ENCODE measurements at places on chromosomes 12 and 14.
A peak's percentile ranks its signal among the peaks of the same experiment; 100 is the strongest.

DNA sequence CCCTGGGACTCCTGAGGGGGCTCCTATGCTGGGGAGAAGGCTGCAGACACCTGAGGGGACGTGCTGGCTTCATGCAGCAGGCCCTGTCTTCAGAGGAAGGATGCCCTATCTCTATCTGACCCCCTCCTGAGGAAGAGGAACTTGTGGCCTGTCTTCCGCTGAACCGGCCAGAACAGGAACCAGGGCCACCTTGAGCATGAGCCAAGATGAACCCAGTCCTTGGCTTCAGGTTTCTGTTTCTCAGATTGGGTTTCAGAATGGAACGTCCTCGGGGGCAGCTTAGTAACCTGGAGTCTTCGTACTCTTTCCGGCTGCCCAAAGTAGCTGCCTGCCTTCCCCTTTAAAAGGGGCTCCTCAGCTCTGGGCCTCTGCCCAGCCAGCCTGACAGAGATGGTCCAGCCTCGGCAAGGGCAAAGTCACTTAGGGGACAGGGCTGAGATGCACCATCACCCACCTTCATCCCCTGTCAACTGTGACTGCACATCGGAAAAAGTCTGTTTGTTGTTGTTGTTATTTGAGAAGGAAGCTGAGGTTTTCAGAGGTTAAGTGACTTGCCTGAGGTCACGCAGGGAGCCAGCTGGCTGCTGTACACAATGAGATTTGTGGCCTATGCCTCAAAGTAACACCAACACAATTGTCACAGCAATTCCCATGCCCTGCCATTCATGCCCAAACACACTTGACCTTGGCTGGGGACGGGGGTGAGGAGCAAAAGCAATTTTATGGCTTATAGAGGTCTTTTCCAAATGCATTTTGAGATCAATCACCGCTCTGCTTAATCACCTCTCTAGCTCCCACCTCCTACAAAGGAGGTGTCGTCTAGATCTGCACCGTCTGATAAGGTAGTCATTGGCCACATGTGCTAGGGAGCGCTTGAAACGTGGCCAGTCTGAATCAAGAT lies 13.4 kb downstream of the ASB2 start:
- no peak for DNase-seq

- peak; percentile 6 for DNase-seq
These were observed 57.2 kb upstream of the AEBP2 start for GRCh38 chr12:19382111-19382526.

DNA sequence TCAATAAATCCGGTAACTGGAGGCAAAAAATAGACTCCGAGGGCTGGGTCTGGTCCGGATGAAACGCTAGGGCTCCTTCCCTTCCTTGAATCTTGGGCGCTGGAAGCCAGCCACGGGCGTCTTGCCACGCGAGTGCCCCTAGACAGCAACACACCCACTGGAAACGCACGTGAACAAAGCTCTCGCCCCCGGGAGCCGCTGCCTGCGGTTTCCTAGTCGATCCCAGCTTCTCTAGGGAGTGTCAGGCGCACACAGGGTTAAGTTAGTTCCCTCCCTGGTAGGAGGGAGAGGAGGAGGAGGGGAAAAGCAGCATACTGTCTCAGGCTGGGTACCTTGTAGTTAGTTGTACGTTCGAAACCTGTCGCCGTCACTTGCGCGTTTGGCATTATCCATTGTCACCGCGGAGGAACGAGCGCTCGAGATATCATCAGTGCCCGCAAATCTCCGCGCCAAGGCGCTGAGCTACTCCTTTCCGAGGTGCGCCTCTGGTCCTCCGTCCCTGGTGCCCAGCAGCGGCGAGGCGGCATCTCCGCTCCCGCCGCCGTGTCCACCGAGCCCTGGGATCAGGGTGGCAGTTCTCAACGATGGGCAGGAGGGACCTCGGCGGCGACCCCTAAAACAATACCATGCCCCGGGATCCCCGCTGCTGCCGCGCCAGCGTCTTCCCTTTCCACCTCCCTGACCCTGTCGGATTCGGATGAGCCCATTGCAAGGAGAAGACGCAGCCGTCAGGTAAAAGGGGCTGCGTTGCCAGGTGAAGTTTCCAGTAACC lies at the start of gene FLRT2:
Gene FLRT2 (plus strand): TSS at position 342 of the 772 bp plus-strand sequence. CDS start 91,371 bp downstream, outside the sequence.
- DNase-seq: no peak

DNA sequence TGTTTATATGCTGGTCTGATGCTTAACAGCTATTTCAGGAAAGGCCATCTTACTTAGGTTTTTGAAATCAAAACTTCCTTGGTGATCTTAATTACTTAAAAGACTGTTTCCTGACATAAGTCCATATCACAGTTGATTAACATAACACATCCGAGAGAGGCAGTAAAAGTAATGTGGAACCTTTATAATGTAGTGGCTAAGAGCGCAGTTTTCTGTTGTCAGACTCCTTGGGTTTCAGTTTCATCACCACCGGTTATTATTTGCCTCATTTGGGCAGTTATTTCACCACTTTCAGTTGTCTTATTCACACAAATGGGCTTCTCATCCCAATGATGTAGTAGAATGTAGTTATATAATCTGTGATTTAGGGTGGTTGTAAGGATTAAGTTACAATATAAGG lies 30.9 kb downstream of the TBC1D15 start:
- no peak for DNase-seq

DNA sequence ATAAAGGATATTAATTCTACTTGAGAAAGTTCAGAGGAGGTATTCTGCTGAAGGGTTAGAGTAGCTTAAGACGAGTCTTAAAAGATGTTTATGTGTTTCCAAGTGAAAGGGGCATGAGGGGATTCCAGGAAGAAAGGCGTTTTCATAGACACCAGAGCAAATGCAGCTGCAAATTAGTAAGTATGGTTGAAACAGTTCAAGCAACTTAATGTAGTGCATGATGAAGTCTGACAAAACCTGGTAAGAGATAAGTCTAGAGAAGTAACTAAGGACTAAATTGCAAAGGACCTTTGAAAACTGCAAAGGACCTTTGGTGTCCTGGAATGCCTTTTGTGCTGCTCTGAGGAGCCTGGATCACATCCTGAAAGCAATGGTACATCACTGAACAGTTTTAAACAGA lies 11.5 kb downstream of the LUM start:
- no peak for DNase-seq

- DNase-seq: no peak
These were observed 369.6 kb downstream of the DPF3 start for GRCh38 chr14:72524295-72524629.

GRCh38 chr14:69611172-69612013 lies at the start of gene SUSD6:
SUSD6 (plus strand) TSS chr14:69611596; CDS start chr14:69658593, 46,997 bp downstream.
- peak; percentile 78 for DNase-seq

DNA sequence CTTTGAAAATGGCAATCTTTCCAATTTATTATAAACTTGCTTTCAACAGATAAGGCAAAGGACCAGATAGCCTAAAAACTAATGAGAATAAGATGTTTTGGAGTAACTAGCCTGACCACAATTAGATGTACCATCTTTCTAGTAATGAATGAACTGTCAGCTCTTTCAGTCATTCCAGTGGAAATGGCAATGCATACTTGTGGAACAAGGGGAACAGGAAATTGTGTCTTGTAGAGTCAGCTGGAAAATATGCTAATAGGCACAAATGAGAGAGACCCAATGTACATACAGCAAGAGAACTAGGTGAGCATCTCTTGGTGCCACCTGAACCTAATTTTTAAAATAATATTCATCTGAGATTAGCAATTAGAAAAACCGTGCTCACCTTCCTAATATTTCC lies 76.1 kb upstream of the GPHB5 start:
- DNase-seq: no peak

DNA sequence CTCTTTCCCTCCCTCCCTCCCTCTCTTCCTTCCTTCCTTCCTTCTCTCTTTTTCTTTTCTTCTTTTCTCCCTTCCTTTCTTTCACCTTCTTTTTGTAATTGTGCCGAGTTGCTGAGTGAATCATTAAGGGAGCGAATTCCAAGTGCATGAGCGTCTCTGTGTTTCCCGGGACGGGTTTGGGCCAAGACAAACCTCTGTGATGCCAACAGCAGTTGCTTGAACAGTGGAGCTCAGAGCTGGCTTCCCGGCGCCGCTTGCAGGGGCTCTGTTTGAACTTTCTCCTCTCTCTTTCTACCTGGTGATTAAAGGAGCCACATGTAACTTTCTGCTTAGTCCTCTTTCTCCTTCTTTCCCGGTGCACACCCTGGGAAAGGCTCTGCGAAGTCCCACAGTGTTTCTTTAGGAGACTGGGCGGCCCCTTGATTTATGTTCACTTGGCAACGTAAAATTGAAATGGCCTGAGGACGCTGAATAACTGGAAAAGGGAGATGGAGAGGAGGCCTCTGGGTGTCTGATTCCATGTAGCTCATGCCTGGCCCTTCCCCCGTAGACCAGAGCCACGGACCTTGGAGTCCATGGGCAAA lies 33.7 kb upstream of the MAP1LC3B2 start:
- no peak for DNase-seq

DNA sequence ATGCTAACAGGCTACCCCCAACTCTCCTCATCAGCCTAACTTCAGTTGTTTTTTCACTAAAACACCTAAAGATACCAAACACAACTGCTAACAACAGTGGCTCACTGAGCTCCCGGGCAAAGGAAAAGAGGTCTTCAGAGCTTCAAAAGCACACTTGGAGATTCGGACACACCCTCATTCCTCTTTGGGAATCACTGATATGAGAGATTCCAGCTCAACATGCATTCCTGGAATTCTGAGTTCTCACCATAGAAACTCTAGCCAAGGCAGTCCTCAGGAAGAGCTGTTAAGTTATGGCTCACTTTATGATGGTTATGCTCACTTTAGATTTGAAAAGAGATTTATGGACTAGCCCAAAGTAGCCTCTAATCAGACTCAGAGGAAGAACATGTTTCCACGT lies 40.1 kb downstream of the STXBP6 start:
- no peak for DNase-seq

GRCh38 chr12:84802161-84802560 lies 110.4 kb downstream of the SLC6A15 start:
- no peak for DNase-seq

GRCh38 chr12:13536219-13536910 lies 339.8 kb downstream of the EMP1 start:
- DNase-seq: no peak

- DNase-seq: no peak
These were observed 58.0 kb upstream of the PSMA6 start for GRCh38 chr14:35234012-35234805.

DNA sequence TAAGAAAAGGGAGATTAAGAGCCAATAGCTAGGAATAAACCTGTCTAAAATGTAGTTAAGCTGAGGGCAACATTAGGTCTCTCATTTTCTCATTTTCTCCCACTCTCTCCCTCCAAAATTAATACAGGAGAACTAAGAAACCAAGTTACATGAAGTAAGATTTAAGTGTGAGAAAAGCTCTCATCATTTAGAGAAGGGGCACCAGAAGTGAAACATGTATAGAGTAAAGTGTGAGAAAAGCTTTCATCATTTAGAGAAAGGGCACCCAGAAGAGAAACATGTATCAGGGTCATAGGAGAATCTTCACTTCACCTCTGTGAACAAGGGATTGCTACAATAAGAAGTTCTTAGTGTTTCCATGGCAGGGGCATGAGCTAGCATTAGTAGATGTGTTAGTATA lies 132.4 kb upstream of the CNTN1 start:
- DNase-seq: no peak

DNA sequence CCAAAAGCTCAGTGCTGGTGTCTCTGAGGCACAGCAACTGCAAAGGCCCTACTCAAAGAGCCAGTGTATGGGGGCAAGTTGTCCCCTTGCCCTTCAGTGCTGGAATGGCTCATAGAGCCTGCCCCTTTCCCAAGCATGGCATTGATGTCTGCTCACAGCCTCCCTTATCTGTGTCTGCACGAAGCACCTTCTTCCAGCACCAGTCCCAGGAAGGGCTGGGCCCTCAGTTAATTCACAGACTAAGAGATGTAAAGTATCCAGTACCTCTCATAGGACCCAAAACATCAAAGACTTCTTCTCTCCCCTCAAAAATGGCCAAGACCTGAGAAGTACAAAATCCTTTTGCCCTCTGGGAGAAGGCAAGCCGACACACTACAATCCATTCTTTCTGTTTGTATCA lies 1.6 kb upstream of the CMAS start:
- DNase-seq: no peak

DNA sequence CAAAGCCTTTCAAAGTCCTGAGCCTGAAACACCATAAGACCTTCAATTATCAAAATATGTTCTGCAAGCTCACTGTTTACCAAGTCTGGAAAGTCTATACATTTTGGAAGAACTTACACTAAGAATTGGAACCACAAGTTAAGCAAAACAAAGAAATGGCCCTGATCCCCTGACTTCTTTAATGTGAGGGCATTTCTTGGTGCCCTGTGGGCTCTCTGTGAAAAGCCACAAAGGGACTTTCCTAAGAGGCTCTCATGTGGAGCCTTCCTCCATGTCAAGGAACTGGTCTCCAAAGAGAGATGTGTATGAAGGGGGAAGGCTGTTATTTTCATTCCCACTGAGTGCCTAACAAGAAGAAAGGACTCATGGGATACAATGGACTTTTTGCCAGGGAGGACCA lies 13.5 kb upstream of the MYH6 start:
- no peak for DNase-seq

DNA sequence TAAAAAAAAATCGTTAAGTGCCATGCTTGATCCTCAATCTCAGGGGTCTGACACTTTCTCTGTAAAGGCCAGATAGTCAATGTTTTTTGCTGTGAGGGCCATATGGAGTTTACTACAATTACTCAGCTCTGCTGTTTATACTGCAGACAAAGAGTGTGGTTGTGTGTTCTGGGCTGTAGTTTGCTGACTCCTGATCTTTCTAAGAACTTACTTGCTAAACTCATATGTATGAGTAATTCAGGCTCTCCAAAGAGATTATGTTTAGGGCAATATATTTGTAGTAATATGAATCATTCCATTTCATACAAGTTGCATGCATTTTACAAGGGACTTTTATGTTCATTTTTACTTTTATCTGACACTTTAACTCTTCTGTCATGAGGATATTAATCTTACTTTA lies 188.2 kb downstream of the TMTC2 start:
- DNase-seq: no peak

- no peak for DNase-seq
These were observed 1293.6 kb downstream of the AACS start for GRCh38 chr12:126358806-126359205.

DNA sequence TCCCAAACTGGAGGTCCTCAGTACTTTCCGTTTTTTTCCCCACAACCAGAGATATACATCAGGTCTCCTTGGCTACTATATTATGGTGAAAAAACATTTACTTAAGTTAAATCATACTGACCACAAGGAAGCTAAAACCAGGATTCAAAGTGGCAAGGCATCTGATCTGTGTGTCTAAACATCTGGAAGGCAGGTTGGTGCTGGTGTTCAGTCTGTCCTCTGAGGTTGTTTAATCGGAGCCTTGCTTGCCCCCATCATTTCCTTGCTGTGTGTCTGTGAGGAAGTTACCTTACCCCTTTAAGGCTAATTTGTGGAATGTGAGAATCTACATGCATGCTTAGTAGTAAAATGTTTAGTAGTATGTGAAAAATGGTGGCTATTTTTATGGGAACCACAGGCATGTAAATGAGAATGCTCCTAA lies 75.6 kb downstream of the GALNT4 start:
- DNase-seq: no peak

DNA sequence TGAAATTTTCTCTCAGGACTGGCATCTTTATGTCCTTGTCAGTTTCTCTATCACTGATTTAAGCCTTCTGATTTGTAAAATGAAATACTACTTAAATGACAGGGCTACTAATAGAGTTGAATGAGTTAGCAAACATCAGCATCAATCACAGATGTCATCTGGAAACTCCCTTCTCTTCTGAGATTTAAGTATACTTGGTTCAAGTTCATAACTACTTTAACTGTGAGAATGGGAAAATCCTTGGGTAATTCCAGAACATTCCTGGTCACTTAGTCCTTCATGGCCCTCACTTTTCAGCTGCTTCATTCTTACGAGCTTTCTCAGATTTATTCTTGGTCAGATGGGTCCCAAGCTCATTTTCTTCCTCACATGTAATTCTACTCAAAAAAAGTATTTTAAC lies 1655.3 kb upstream of the FLRT2 start:
- DNase-seq: no peak

Measured in stimulated activated CD4-positive, alpha-beta T cell treated with anti-CD3 and anti-CD28 coated beads, TNF-alpha, amount 100 ng/mL, for 4 hours (primary cell).